ENCODE measurements at places on chromosomes 4 and X. TPM values are rescaled to one million over a fixed set of nuclear protein-coding genes. Genes with fewer than 3 reads are reported as not detected.

- DNase-seq, result peak; percentile 75
Measured at GRCh38 chr4:123832173-123833026, 435.8 kb downstream of the SPRY1 start.

- DNase-seq, result no peak
Measured at GRCh38 chr4:11628093-11628725, 199.5 kb upstream of the HS3ST1 start.

DNA sequence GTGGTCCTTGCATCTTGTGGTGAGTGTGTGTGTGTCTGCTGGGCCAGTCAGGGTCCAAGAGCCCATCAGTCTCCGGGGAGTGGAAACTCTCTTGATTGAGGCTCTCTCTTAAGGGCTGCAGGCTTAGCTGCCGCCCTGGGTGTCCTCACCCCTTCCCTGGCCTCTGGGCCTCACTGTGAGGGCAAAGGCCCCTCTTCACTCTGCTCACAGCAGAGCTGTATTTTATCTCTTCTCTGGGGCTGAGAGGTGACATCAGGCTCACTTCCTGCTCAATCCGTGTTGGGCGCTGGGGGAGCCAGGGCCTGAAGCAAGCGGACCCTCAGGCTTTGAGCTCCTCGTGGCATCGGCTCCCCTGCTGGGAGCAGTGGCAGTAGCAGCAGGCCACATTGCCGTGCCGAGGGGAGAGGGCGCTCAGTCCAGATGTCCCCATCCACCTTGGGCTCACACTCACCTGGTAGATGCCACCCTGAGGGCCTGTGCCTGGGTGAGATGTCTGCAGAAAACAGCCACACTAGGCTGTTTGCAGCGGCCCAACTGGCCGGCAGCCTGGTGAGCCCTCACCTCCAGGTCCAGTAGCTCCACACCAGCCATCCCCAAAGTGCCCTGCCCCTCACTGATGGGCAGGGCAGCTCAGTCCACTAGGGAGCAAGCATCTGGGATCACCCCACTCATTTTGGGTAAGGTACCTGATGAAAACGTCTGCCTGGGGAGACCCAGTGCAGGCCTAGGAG, 24.7 kb upstream of the PRPS1 start:
- DNase-seq, result no peak

DNA sequence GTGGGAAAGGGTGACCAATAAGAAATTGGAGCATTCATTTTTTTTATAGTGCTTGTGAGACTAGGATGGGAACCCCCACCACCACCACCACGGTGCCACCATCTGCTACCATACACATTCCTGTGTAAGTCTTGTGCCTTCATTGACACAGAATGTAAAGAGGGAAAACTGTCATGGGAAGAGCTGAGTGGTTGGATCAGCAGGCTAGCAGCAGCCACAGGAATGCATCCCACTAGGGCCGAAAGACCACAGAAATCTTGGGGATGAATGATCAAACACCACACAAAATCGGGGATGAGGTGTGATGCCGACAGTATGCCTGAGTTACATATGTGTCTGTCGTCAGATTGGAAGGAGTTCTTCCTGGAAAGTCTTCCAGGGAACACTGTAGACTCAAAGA, 69.2 kb downstream of the SRPX start:
- no peak for DNase-seq

GRCh38 chr4:169334335-169334734, 63.6 kb upstream of the SH3RF1 start:
- DNase-seq, result no peak

REST gene
- 26.3 TPM for total RNA-seq

DMRTC1 gene
- total RNA-seq, result not detected

All from heart left ventricle (tissue), 16 donors.